Activated CD8-positive, alpha-beta memory T cell treated with anti-CD3 and anti-CD28 coated beads, Interleukin-2, amount 50 U/mL, for 48 hours (primary cell): ENCODE measurements at places on chromosomes 13 and 19.

DNA sequence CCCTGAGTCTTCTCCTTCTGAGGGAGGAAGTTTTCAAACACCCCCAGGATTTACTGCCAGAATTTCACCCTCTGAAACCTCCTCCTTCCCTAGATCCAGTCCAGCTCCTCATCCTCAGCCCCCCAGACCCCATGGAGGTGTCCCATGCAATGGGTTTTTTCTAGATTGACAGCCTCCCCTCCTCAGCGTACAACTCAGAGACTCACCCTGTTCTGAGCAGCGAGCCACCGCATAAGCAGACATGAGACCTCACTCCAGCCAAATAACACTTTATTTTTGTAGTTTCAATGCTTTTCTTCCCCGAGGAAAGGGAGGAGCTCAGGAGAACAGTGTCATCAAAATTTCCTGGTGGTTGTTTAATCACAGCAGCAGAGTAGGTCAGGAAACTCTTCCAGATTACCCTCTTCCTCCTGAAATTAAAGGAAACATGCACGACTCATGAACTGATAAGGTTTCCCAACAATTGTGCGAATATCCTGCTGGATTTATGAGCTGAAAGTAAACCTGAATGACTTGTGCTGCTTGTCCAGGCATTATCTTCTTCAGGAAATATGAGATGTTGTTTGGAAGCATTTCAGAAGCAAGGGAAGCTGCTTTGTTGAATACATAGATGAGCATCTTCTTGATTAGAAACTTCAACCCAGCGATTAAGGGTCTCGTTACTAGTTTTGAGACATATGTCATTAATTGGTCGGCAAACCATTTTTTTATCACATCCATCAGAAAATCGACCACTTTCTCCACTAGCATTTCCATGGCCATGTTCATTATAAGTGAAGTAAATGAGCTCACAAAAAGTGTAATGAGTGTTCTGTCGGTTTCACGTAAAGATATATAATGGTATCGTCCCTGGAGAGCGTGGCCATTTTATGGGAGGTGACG lies 36.2 kb downstream of the ERICH4 start:
- no peak for DNase-seq

- no peak for DNase-seq
Observed at GRCh38 chr13:33448889-33449288, 163.3 kb upstream of the STARD13 start.

GRCh38 chr13:27981006-27981708 lies 7.3 kb downstream of the URAD start:
- DNase-seq, result peak; percentile 33

DNA sequence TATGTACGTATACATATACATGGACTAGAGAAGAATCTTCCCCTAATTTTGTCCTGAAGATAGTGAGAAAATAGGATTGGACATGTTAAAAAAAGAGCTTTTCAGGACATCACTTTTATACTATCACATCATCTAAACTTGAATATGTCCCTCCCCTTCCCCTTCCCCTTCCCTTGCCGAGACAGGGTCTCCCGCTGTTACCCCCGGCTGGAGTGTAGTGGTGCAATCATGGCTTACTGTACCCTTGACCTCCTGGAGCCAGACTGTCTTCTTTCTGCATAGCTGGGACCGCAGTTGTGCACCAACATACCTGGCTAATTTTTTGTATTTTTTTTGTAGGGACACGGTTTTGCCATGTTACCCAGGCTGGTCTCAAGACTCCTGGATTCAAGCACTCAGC lies 6.6 kb downstream of the HNRNPM start:
- DNase-seq, result no peak

DNA sequence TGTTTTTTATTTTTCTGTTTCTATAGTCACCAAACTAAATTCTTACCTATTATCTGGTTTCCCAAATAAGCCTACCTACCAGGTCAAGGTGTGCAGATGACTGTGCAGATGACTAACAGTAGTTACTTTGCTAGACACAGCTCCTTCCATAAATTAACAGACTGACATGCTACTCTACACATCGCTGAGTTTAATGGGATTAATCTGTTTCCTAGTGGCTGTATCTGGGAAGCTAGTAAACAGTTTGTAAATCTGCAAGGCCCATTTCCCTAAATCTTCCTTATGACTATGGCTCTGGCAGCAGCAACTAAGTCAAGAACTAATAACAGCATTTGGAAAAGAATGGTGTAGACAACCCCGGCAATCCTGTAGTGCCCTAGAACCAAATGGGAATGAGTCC lies 27.9 kb downstream of the MIPEP start:
- DNase-seq, result no peak

GRCh38 chr13:93621051-93621450 lies 394.4 kb downstream of the GPC6 start:
- DNase-seq, result no peak

DNA sequence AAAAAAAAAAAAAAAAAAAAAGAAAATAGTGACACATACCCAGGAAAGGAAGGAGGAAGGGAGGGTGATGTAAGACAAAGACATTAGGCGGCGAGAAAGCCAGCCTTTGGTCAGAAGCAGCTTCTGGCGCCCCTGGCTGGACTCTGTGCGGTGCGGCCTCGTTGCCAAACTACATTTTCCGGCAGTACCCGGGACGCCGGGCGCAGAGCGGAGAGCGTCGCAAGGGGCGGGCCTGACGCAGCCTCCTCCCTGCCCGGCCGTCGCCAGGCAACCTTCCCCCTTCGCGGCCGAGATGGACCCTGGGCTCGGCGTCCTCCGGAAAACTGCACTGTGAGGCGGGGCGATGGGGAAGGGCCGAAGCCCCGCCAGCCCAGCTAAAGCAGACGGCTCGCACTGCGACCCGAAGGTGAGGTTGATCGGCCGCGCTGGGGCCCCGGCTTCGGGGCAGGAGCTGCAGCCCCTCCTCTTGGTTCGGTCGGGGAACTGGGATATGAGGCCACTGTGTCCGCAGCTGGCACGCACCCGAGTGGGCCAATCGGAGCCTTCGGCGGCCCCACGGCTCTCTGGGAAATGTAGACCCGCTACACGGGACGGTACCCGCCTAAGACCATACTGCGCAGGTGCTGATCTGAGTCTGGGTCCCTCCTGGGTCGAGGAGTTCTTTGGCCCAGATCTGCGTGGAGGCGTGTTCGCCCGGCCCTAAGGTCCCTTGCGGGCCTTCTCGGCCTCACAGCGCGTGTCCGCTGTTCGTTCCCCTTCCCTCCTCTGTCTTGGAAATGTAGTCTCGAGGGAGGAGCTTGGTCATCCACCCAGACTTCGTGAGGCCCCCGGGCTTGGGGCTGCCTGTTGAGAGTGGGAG lies 2.3 kb upstream of the MZF1 start:
- peak; percentile 91 for DNase-seq

DNA sequence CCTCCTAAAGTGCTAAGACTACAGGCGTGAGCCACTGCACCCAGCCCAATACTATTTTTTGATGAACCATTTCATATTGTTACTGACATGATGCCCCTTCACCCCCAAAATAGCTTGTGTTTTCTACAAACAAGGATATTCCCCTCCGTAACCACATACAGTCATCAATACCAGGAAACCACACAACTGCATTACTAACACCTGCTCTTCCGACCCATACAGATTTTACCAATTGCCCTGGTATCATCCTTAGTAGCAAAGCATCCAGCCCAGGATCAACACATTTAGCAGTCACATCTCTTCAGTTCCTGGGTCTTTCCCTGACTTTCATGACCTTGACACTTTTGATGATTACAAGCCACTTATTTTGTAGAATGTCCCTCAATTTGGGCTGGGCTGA lies 33.6 kb downstream of the KCTD15 start:
- no peak for DNase-seq
